Body of pancreas (tissue), 4 donors: ENCODE measurements at places on chromosomes 12 and 14. TPM values are rescaled to one million over a fixed set of nuclear protein-coding genes. Genes with fewer than 3 reads are reported as not detected.

The ACVR1B gene
- 21.8 TPM for total RNA-seq

The TRPV4 gene
- 6.3 TPM for total RNA-seq

The TSPAN19 gene
- not detected for total RNA-seq

The AICDA gene
- not detected for total RNA-seq

The ENDOU gene
- total RNA-seq, result not detected

The FZD10 gene
- under 0.01 TPM for total RNA-seq

The PLCZ1 gene
- not detected for total RNA-seq

The INHBE gene
- not detected for total RNA-seq

- no peak for DNase-seq
Observed at GRCh38 chr12:112170971-112171596, 45.7 kb downstream of the TRAFD1 start.

DNA sequence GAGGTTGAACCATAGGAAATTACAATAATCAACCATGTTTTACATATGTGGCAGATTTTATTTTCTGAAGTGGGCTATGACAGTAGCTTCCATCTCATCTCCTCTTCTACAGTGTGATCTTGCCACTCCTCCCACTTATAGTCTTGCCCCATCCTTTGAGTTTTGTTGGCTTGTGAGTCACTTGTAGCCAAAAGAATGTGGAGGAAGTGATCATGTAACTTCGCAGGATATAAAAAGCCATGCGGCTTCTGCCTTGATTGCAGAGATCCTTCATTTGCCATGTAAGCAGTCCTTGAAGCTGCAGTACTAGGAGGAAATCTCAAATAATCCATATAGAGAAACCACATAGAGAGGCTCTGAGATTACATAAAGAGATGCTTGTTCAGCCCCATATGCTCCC lies 13.7 kb upstream of the ZNF84 start:
- DNase-seq, result no peak

DNA sequence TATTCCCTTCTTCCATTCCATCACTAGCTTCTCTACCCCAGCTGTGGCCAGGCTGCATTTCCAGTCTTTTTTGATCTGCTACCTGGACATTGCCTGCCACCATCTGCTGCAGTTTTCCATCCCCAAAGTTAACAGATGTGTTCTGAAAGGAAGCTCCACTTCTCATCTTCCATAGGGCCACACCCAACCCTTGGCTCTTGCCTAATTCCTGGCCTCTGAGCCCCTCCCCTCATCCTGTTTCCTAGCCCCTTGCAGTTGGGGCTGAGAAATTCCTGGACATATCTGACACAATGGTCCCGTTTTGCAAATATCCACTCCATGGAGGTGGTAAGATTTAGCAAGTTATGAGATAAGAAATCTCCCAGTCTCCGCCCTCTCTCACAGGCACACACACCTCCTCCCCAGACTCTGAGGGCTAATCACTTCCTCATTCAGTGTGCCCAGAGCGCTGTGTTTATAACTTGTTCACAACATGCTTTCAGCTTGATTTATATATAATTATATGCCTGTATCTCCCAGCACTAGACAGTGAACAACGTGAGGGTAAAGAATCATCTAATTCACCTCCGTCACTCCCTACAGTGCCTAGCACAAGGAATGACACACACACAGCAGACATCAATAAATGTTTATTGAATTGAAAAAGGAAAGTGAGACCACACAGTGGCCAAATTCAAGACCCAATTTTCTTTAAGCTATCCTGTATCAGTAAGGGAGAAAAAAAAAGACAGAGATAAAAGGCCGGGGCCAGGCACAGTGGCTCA lies 13.4 kb downstream of the SMUG1 start:
- no peak for DNase-seq

DNA sequence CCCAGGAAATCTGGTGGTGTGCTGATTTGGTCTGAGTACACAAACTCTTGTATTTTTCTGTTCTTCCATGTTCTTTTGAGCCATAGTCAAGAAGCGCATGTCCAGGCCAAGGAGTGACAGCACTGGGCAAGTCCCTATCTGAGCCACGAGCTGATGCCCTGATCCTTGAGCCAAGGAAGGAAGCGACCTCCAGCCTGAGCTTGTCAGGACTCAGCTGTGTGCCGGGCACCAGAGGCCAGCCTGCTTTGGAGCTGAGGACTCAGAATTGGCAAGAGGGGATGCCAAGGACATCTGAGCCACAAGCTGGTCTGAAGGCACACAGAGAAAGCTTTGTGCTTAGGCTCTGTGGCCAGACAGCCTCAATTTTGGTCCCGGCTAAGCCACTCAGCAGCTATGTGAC lies 52.6 kb downstream of the GALNT16 start:
- no peak for DNase-seq

DNA sequence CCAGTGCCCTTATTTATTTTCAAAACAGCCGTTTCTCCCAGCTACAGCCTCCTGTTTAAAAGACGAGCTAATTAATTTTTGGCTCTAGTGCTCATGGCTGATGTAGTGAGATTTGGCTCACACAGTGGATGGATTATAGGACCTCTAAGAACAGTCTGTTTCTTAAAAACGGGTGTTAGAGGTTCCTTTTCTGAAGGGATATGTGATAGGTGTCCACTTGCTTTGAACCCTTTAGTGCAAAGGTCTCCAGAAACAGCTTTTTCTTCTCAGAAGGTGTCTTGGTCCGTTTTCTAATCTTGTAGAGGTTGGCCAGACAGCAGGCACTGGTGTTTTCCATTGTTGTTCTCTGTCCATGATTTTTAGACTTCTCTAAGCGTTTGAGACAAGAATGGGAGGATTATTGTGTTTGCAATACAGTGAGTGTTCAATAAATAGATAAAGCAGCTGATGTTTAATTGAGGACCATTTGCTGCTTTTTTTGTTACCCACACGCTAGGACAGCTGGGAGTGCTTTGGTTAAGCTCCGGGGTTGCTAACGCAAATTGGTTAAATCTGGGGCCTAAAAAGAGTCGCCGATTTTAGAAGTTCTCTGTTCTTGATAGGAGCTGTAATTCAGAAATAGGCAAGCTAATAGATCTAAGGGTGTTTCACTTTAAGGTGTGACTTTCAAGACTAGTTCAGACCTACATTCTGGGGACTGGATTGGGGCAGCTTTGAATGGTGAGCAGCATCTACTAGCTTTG lies 1.0 kb downstream of the BORCS5 start:
- DNase-seq, result no peak

DNA sequence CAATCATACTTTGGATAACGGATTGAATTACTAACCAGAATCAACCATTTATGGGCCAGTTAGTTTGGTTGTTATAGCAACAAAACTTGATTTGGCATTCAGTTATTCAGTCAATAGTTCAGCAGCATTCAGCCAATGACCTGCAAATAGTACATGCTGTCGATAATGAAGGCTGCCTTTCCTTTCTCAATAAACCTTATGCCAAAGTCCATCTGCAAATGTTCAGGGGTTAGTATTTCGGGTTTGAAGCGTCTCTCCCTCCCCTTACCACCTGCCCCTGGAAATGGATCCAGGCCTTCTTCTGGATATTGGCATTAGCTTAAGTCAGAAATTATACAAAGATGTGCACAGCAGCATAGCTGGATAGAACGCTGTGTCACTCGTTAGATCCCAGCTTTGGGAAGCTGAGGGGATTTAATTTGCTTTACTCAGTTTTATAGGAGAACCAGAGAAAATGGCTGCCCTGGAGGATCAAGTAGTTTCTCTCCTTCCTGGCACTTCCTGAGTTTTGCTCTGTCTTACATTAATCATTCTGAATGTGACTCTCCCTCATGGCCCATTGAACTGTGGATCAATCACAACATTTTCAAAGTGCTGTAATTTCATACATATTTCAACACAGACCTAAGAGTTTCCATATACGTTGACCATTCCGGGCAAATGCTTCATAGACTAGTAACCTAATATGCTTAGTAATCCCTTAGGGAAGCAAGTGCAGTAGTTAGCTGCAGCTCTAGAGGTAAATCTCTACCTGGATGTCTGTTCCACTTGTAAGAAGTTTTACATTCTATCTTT lies 46.7 kb upstream of the PTPRR start:
- no peak for DNase-seq

DNA sequence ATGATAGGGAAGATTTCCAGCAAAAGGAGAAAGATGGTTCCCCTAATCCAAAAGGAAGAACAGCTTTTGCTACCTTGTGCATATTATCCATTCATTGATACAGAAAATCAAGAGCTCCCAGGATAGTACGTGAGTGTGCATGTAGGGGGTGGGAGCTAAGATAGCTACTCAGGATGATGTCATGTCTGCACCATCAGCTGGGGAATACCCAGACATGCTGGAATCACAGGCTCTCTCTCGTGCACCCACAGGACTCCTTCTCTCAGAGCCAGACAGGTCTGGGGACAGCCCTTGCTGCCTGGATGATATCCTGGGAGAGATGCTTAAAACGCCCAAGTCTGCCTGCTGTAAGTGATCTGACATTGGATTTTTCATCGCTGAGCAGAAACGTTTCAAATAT lies 38.9 kb downstream of the FOXN3 start:
- no peak for DNase-seq

- no peak for DNase-seq
Observed at GRCh38 chr14:23085458-23085857, 9.5 kb downstream of the ACIN1 start.
